ENCODE measurements at places on chromosomes 13 and 19.

DNA sequence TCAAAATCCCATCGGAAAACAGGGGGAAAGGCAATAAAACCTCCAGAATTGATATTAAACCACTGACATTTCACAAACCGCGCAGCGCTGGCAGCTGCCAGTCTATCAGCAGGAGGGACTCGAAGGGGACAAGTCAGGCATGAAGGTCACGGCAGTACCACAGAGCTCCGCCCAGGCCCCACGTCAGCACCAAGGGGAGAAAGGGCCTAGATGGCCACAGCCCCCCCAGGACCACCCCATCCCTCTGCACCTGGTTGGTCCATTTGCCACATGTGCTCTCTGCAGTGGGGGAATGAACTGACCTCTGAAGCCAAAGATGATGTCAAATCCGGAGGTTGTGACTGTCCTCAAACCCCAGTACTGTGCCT lies 9.5 kb upstream of the VSTM2B start:
- no peak for DNase-seq

DNA sequence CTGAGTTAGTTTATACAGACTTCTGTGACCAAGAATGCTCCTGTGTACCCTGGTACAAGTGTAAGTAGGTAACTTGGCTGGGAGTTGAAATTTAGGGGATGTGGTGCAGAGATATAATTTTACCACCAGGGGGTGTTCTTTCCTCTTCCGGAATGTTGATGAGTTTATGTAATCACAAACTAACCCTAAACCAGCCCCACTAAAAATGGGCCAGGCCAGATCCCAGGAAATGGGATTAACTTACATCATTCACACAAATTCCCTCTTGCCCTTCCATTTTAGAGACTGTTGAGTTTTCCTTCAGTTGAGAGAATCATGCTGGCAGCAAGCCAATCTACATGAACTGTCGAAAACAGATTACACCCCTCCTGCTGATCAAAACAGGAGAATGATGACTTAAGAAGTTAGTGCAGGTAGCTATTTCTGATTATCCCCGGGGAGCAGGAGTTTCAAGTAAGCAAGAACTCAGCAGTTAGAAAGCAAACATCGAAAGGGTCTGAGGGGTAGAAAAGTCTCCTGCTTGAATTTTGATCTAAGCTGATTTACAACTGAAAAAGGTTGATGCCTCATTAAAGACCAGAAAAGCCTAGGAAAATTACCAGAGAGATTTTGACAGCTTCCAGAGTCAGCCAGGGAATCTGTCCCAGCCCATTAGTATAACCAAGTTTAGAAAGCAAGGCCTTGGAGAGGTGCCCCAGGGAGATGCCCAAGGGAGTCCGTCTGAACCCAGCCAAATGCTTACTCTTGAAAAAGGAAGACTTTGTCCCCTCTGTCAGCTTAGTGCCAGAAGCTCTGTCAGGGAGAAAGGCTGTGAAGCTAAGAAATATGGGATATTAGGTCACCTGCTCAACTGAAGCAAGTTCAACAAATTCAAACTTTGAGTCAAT lies 32.3 kb upstream of the MED4 start:
- peak; percentile 32 for DNase-seq

- DNase-seq, result no peak
Measured at GRCh38 chr13:114303700-114304327, 10.5 kb upstream of the CHAMP1 start.

GRCh38 chr19:10552510-10553053 lies 8.9 kb downstream of the ATG4D start:
- DNase-seq, result peak; percentile 64

DNA sequence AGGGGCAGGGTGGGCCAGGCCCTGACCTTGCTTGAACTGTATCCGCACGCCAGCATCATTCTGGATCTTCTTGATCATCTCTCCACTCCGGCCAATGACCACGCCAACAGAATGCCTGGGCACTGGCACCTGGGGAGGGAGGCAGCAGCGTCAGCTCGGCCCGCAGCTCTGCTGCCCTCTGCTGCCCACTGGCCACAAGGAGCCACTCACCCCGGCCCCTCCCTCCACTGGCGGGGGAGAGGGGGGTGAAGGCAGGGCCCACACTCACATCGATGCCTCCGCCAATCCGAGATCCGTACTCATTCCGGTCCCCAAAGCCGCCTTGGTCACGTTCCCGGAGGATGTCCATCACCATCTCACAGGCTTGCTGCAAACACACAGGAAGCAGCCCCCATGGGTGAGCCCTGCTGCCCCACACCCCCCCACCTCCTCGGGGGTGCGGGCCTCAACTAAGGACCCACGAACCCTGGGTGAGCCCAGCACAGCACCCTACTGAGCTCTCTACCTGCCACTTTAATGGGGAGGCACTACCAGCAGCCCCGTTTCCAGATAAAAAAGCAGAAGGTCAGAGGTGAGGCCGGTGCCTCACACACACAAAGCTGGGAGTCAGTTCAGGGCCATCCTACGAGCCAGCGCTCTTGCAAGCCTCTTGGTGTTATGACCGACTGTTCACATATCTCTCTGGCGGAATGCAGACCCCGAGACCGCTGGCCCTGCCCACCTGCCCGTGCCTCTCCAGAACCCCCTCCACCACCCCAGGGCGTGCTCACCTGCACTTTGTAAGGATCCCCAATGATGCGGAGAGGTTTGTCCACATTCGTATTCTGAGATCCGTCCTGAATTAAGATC lies 6.7 kb downstream of the KHSRP start:
- peak; percentile 41 for DNase-seq

DNA sequence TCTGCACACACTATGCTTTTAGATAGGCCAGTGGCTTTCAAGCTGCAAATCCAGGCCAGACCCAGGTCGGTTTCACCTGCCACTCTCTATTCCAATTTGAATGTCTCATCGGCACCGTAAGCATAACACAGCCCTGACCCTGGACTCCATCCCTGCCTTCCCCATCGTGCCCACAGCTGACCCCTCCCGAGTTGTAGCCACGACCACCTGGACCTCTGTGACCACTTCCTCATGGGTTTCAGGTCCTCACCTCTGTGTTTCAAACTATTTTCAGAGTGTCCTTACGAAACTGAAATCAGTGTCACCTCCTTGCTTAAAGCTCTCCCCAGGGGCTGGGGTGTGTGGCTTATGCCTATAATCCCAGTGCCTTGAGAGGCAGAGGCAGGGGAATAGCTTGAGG lies 9.0 kb upstream of the HSH2D start:
- DNase-seq, result no peak

- no peak for DNase-seq
Measured at GRCh38 chr13:51957377-51958216, 53.7 kb downstream of the ATP7B start.

- DNase-seq, result no peak
Measured at GRCh38 chr13:90233933-90234672, 1113.4 kb upstream of the MIR17HG start.

DNA sequence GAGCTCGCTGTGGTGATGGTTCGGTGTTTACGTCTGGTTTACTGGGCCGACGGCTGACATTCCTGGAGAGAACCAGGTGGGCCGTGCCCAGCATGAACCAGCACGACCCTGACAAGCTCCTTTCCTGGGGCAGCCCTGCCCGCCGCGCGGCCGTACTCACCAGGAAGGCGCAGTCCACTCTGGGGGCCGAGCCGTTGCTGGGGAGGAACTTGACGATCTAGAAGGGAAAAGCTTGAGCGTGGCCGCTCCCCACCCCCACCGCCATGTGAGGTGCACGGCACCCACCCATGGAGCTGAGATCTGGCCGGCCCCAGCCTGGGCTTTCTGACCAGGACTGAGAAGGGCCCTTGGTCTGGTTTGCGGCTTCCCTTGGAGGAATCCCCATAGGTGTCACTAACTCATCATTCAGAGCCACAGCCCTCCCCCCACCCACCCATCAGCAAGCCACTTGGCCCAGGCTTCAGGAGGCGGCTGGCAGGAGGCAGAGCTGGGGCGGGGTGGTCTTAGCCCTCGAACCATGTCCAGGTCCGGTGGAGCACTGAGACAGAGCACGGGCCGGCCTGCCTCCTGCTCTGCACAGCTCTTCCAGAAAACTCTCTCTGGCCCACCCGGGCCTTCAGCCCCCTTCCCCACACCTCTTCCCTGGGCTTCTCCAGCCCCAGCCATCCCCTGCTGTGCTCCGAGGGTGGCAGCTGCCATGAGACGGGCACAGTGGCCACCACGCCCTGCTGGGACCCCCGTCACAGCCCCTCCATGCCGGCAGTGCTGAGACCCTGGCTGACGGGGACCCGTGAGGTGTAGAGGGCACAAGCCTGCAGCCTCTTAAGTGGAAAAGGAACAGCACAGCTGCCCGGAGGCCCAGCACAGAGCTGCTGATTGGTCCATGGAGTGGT lies 6.2 kb downstream of the ATP4B start:
- no peak for DNase-seq

DNA sequence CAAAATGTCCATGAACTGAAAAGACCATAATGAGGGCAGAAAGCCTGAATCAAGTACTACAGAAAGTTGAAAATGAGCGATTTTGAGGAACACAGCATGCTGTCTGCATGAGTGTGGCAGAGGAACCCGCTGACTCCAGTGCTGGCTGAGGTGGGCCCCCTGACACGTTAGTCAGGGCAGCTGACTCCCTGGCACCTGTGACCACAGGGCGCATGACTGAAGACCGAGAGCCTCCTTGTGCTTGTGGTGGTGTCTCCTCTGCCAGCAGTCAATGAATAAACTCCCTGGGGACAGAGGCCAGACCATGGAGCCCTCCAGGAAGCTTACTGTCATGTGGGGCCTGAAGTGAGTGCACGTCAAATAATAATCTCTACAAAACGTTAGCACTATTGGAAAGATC lies 38.4 kb upstream of the VSTM2B start:
- DNase-seq, result no peak

GRCh38 chr19:18385675-18386542 lies at the start of gene GDF15:
Gene GDF15 (plus strand): TSS chr19:18386158. CDS start chr19:18386190, 32 bp downstream.
- DNase-seq, result peak; percentile 98

DNA sequence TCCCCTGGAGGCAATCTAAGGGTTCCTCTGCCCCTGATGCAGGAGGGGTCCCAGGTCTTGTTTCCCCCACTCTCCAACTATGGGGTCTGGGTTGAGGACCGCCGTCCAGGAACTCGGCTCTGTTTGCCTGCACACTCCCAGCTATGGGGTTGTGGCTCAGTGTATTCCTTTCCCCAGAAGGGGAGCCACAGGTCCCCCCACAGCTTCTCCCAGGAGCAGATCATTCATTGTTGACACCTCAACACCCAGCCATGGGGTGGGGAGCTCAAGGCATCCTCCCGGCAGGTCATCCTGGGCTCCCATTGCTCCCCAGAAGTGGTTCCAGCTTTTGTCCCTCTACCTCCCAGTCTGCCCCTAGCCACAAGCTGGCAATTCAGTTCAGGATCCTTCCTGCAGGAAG lies 975 bp downstream of the ZNF358 start:
- DNase-seq, result no peak

DNA sequence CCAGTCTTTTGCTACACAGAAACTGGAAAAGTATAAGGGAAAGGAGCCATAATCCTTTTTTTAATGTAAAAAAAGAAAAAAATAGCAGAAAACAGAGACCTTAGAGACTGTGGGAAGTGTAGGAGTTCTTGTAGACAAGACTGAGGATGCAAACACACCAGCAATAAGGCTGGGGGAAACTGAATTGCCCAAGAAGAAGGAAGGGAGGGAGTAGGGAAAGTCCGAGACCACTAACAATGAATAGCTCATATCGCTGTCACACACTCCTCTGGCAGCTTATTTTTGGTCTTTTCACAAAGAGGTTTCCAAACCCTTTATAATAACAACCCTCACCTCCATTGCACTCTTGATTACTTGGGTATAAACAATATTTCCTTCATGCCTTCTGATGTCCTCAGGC lies 952.0 kb downstream of the SLITRK5 start:
- no peak for DNase-seq

DNA sequence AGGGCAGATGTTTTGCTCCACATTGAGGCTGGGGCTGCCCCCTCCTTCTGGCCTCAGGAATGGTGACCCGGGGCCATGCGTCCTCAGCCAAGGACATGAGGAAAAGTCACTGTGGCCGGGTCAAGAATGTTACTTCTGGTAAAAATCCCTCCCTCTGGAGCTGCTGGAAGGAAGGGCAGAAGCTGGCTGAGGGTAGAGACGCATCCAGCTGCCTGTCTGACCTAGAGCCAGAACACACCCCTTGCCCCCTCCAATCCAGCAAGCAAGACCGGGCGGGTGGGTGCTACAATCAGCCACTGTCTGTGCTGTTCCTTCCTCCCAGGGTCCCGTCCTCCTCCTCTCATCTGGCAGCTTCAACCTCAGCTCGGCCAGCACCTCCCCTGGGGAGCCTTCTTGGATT lies 59.0 kb downstream of the PTPRS start:
- no peak for DNase-seq

GRCh38 chr19:50162988-50163387 lies at the start of gene IZUMO2:
Gene IZUMO2 (minus strand): TSS chr19:50163281. CDS start chr19:50163194, 87 bp downstream.
- no peak for DNase-seq

DNA sequence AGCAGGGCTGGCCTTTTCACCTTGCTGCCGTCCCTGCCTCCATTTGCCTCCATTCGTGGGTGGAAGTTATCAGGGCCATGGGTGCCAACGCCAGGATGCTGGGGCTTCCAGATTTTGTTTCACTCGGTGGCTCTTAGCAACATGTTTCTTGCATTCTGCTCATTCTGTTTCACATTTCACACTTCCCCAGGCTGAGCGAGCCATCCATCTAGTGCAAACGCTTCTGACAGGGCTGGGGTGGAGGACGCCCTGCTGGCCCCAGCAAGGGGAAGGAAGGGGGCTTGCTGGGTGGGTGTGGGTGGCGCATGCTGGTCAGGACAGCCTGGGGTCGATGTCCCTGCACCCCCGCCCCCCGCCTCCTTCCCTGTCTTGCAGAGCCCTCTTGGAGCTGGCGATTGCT lies 165.2 kb downstream of the URI1 start:
- DNase-seq, result no peak

- DNase-seq, result peak; percentile 70
Measured at GRCh38 chr19:44924243-44924725, 9.9 kb downstream of the APOC1 start.

DNA sequence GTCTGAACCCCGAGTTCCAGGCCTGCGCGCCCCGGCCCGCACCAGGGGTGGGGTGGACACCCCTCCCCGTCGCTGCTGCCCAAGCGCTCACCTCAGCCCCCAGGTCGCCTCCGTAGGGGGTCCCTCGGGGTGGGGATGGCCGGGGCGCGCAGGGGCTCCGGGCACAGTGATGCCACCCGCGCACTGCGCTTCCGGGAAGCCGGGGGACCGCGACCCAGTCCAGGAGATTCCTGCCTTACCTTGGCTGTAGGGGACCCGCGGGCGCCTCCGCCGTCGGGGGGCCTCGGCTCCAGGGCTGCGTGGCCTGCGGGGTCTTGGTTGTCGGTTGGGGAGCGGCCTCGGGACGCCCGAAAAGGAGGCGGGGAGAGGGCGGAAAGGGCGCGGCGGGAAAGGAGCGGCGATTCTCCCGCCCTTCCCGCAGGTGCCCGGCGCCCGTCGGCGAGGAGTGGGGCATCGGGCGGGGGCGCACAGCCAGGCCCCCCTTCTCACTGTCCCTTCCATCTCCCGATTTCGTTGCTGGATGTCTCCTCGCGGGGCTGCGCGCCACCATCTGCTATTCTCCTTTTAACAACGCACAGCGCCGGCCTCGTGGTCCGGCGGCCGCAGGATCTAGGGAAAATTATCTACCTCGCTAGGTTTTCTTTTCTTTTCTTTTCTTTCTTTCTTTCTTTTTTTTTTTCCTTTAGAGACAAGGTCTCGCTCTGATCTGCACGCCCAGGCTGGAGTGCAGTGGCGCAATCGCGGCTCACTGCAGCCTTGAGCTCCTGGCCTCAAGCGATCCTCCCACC lies at the start of gene KEAP1:
TSS of gene KEAP1 (minus strand) at position 355 of the 788 bp plus-strand sequence. CDS start 3,323 bp downstream, outside the sequence.
- no peak for DNase-seq

GRCh38 chr19:7722231-7722651 lies 9.7 kb downstream of the CLEC4G start:
- no peak for DNase-seq

GRCh38 chr13:25217023-25217885 lies 45.2 kb upstream of the AMER2 start:
- no peak for DNase-seq

- DNase-seq, result no peak
Measured at GRCh38 chr13:20142023-20142926, 18.6 kb downstream of the GJA3 start.

- DNase-seq, result no peak
Measured at GRCh38 chr19:49315111-49315510, 9.9 kb downstream of the SLC6A16 start.

Data from HuH-7.5 (cell line).